Activated T-helper 1 cell treated with anti-CD3 and anti-CD28 coated beads, Interleukin-2, amount 50 U/mL, for 16 hours (primary cell): ENCODE measurements at places on chromosomes 7 and 10.

- no peak for DNase-seq
Observed at GRCh38 chr10:62463364-62463763, 89.2 kb downstream of the ZNF365 start.

- no peak for DNase-seq
Observed at GRCh38 chr10:43822631-43823580, 174.2 kb upstream of the ZNF32 start.

GRCh38 chr10:113954409-113954808 lies 89.3 kb upstream of the ADRB1 start:
- DNase-seq: no peak

DNA sequence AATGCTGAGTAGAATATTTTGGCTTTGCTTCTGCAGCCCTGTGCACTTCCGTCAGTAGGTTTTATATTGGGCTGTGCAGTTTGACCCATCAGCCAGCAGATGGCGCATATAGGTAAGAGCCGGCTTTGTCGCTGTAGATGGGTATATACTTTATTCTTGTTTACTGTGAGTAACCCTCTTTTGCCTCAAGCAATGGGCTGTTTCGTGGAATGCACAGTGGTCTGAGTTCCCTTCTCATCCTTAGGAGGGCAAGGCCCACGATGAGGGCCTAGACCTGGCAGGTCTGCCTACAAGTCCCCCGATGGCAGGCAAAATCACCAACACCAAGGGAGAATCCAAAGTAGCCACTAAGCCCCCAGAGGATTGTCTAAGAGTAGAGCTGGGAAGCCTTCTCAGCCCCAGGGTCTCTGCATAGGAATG lies 1002.9 kb upstream of the KCND2 start:
- no peak for DNase-seq

DNA sequence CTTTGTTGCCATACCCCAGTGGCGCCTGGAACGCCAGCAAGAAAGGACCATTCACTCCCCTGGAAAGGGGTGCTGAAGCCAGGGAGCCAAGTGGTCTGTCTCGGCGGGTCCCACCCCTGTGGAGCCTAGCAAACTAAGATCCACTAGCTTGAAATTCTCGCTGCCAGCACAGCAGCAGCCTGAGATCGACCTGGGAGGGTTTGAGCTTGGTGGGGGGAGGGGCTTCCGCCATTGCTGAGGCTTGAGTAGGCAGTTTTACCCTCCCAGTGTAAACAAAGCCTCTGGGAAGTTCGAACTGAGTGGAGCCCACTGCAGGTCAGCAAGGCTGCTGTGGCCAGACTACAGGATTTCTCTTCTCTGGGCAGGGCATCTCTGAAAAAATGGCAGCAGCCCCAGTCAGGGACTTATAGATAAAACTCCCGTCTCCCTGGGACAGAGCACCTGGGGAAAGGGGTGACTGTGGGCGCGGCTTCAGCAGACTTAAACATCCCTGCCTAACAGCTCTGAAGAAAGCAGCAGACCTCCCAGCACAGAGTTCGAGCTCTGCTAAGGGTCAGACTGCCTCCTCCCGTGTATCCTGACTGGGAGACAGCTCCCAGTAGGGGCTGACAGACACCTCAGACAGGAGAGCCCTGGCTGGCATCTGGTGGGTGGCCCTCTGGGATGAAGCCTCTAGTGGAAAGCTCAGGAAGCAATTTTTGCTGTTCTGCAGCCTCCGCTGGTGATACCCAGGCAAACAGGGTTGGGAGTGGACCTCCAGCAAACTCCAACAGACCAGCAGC lies 281.1 kb upstream of the SP4 start:
- DNase-seq: no peak

DNA sequence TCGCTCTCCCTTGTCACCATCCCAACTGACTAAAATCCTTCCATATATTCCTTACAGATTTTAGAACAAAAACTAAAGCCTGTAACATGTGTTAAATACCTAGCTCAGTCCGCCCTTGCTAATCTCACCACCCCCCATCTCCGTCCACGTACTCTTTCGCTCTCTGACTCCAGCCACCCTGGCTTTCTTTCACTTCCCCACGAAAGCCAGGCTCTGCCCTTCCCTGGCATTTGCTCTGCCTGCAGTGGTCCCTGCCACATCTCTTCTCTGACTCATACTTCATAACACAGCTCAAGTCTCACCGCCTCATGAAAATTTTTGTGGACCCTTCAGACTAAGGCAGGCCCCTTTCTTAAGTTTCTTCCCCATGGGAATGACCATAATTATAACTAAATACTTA lies 11.7 kb upstream of the GPAM start:
- no peak for DNase-seq

DNA sequence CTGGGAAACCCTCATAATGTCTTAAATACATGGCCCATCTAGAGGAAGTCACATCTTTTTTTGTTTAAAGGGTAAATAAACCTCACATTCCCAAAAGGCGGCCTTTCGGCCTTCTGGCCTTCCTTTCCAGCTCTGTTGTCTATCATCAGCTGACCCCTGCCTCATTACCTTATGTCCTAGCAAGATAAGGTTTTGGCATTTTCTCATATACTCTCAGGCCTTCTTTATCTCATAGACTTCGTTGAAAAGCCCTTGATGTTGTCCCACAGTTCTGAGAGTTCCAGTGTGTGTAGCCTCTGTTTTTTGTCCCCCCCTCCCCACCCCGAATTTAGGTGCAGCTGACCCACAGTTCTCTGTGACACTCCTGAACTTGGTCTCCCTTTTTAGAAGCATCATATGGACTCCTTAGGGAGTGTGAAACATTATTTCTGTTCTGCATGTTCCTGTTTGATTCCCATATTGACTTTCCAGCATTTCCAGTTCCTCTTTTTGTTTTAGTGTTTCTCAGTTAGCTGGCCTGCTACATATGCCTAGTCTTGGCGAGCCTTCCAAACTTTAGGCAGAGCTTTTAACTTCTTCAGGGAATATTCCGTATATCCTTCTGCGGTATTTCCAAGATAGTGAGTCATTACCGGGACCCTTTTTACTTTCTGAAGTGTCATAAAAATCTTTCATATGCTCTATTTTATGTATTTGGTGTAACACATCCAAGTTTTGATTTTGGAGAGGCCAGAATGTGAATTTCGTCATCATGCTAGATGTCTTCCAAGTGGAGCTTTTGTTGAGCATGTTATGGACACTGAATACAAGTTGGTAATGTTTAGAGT lies 138.5 kb downstream of the LRRC4 start:
- no peak for DNase-seq

GRCh38 chr10:77492368-77492994 lies 145.1 kb downstream of the KCNMA1 start:
- DNase-seq: no peak

DNA sequence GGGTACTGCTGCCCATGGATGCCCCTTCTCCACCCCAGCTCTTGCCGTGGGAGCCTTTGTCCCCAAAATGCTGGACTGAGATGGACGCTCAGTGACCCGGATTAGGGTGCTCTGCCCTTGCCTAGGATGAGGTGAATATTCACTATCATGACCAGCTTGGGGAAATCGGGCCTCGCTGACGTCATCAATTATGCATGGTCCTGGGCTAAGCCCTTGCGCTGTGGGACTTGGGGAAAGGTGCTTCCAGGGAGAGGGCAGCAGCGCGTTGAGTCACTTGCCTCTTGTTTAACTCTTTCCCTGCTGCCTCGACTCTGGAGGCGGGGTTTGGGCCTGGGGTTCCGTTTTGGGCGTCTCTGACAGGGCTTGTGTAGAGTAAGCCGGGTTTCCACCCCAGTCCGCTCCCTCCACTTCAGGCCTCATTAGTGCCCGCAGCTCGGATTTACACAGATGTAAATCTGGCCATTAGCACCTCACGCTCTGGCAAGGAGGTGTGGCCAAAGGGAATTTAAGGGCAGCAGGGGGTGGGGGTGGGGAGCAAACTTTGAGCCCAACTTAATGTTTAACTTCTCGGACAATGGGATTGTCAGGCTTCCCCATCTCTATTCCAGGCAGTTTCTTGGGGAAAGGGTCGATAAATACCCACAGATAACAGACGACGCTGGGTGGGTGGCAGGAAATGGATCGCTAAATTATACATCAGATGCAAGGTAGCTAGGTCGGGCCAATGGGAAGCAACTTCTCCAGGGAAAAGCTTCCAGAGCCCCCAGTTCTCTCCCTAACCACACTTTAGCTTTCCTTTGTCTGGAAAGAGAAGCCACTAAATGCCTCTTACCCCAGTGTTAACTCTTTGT lies 51.3 kb upstream of the TCF7L2 start:
- DNase-seq: no peak
